ENCODE measurements at places on chromosomes 2 and 18. TPM values are rescaled to one million over a fixed set of nuclear protein-coding genes. Genes with fewer than 3 reads are reported as not detected.

- DNase-seq = no peak
Observed at GRCh38 chr2:232219496-232219870, 159.1 kb upstream of the ALPP start.

DNA sequence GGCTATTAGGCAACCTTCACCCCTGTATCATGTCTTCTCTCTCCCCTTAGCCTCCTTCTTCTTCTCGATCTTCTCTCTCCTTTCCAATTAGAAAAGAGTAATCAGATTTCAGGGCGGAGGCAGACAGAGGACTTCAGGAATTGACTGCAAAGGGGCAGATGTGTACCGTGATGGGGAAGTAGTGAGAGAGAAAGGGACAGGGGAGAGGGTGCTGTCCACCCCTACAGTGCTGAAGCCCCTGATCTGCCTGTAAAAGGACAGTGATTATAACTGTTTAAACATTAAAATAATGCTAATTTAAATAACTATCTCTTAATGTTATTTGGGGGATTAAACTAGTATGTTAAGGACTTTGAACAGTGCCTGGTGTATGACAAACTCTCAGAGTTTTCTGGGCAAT, 178.5 kb downstream of the ACTR3 start:
- no peak for DNase-seq

- no peak for DNase-seq
Observed at GRCh38 chr2:154912215-154912614, 213.7 kb downstream of the KCNJ3 start.

DNA sequence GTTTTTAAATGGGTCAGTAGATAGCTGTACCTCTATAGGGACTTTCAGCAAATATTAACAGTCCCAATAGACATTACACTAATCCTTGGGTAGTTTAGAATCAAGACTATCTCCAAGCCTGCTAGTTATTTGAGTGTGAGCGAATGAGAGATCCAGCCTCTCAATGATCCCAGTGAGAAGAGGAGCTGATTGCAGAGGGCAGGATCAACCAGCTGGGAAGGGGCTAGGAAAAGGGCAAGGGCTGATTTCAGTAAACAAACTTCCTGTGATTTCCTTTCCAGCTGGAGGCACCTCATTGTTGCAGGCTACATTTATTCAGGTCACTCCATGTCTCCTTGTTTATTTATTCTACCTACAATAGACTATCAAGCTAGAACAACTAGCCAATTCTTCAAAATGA, 84.1 kb upstream of the CTNNA2 start:
- no peak for DNase-seq

- DNase-seq = no peak
Observed at GRCh38 chr2:52884761-52885352, 882.7 kb upstream of the CHAC2 start.

GRCh38 chr18:51236225-51236624, 38.7 kb upstream of the MEX3C start:
- DNase-seq = peak; percentile 13

The RNU2-63P gene
- total RNA-seq = not detected

The NEU2 gene
- not detected for total RNA-seq
